Activated T-cell treated with anti-CD3 and anti-CD28 coated beads, Interleukin-2, amount 50 U/mL, for 48 hours (primary cell): ENCODE measurements at places on chromosomes 16 and 17.
A peak's percentile ranks its signal among the peaks of the same experiment; 100 is the strongest.

- DNase-seq = peak; percentile 56
Measured at GRCh38 chr16:29023279-29024277, 38.7 kb downstream of the LAT start.

DNA sequence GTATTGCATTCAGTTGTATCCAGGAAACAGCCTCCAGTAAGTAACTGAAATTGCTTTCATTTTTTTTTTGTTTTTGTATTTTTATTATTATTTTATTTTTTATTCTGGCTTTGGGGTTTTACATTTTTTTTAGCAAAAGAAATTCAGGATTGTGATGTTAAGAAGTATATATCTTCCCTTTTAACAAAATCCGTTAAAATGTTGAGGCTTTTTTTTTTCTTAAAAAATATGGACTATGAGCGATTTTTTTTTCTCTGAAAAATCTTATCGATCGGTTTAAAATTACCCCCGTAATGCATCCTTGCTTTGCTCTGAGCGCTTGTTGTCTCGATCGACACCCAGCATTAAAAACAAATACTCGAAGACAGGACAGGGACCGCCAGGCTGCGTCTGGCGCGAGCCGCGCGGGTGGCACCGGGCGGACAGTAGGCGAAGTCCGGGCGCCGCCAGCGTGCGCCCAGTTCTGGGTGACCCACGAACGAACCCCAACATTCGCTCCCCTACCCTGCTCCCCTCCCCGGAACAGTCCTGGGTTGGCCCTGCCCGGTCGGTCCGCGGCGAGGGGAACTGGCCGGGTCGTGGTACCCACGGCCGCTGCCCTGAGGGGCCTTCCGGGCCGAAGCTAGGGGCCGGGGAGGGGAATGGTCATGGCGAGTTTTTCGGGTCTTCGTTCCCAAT, 482 bp downstream of the BAHCC1 start:
- no peak for DNase-seq

GRCh38 chr16:83214671-83215070, 587.9 kb downstream of the CDH13 start:
- no peak for DNase-seq

DNA sequence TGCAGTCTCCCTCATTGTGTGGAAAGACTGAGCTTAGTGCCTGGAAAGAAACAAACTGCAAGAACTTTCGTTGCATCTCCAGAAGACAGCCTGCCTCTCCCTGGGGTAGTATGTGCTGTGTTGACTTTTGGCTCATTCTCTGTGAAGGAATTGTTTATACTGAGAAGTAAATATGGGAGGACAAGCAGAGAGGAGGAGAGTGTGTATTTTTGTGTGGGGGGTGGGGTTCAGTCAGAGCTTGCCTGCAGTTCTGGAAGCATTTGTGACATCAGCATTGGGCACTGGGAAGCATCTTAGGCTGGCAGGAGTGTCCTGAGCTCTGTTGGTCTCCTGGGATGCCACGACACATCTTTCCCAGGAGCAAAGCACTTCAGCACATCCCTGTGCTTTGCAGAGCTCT, 147.9 kb downstream of the HS3ST3B1 start:
- DNase-seq = no peak

GRCh38 chr16:60206516-60206915, 1472.4 kb upstream of the GOT2 start:
- DNase-seq = no peak

GRCh38 chr16:69553332-69553731, 12.4 kb upstream of the NFAT5 start:
- no peak for DNase-seq

GRCh38 chr17:20009052-20009301, 182 bp upstream of the SPECC1 start:
- DNase-seq = no peak

- DNase-seq = no peak
Measured at GRCh38 chr16:19044769-19045168, 22.6 kb upstream of the COQ7 start.

DNA sequence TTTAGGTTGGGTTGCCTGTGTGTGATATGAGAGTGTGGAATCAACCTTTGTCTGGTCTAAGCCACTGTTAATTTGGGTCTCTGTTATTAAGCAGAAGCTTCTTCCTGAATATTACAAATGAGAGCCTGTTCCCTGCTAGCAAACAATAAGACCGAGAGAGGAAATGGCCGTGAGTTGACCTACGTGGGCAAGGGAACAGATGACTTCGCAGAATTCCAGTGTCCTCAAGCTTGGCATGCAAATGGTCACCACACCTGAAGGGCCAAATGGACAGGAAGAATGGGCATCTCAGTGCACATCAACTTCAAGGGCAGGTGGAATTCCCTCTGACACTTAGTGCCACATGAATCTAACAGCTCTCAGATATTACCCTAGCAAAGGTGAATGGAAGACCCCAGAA, 250.8 kb upstream of the FOXF1 start:
- DNase-seq = no peak

- no peak for DNase-seq
Measured at GRCh38 chr16:82621781-82622180, 5.0 kb upstream of the CDH13 start.

DNA sequence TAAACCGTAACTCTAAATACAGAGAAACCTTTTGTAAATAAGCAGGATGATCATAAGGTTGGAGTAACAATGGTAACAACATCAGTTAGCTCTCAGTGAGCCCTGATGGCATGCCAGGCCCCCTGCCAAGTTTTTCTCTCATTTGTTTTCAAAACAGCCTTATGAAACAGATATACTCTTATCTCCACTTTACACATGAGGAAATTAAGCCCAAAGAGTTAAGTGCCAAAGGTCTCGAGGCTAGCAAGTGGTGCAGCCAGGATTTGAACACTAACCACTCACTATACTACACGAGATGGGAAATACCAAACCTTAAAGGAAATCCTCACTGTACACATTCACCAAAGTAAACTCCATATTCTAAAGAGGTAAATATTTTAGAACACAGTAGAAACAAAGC, 15.0 kb downstream of the USP31 start:
- no peak for DNase-seq

DNA sequence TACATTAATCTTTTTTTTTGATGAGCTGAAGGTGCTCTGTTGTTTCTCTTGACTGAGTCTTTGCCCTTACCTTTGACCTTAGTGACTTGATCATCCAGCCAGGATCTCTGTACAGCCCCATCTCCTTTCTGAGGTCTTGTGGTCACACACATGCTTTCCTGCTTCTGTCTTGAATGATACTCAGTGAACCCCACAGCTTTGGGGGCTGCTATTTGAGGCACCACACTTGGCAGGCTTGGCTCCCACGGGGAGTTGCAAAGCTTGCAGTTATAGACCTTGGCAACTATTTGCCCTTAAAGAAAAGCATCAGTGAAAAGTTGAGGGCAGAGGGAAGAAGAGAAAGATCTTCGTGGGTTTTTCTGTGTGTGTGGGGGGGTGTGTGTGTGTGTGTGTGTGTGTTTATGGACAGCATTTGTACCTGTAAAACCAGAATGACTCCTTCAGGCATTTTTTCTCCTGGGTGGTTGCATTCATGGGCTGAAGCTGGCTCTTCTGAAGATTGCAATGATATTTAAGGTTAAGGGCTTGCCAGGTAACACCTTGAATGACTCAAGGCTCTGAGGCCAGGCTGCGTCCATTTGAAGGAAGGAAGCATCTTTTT, 101.6 kb downstream of the MSI2 start:
- no peak for DNase-seq

- peak; percentile 15 for DNase-seq
Measured at GRCh38 chr17:50954641-50955121, 88.5 kb upstream of the TOB1 start.

- no peak for DNase-seq
Measured at GRCh38 chr17:40873801-40874200, 6.8 kb upstream of the KRT12 start.

DNA sequence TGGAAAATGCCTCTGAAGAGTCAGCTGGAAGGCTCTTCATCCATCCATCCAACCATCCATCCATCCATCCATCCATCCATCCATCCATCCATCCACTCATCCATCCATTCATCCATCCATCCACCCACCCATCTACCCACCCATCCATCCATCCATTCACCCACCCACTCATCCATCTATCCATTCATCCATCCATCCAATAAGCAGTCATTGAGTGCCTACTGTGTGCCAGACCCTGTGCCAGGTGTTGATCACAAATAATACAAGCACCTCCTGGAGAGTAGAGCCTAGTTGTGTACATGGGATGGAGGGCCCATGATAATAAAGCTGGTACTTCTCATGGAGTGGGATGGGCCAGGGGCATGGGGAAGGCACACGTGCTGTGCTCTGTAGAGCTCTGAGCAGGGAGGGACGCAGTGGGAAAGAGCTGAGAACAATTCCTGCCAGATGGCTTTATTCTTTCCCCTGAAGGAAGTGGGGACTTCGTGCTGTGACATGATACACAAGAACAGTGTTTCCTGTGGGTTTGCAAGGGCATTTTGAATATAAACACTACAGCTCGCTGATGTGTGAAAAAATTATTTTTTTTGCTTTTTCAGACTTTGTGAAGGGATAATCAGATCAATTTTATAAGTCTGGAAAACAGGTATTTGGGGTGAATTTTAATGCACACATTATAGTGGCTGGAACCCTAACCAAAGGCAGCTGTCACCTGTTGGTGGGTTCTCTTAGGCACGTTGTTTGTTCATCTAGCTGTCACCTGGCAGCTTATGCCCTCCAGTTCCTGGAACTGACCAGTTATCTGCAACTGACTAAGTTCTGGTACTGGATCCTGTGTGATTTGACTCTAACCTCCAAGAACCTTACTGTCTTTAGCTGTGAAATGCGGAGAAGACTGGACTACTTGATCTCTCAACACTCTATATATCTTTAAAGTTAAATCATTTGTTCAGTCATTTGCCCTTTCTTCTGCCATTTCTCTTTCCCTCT, 61.3 kb downstream of the PRKCB start:
- peak; percentile 12 for DNase-seq

DNA sequence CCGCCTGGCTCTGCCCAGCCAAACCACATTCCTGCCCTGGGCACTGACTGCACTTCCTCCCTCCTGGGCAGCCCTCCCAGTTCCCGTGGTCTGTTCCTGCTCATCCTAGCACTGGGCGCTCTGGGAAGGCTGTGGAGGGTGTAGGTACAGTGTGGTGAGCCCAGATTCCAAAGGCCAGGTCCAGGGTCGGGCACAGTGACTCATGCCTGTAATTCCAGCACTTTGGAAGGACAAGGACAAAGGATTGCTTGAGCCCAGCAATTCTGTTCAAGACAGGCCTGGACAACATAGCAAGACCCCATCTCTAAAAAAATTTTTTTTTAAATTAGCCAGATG, 30.6 kb downstream of the C16orf74 start:
- no peak for DNase-seq

GRCh38 chr17:12603566-12603965, 62.1 kb upstream of the MYOCD start:
- DNase-seq = no peak

- DNase-seq = peak; percentile 56
Measured at GRCh38 chr16:27365142-27366089, 36.6 kb upstream of the IL21R start.
